ENCODE measurements at places on chromosomes 6 and 20.

DNA sequence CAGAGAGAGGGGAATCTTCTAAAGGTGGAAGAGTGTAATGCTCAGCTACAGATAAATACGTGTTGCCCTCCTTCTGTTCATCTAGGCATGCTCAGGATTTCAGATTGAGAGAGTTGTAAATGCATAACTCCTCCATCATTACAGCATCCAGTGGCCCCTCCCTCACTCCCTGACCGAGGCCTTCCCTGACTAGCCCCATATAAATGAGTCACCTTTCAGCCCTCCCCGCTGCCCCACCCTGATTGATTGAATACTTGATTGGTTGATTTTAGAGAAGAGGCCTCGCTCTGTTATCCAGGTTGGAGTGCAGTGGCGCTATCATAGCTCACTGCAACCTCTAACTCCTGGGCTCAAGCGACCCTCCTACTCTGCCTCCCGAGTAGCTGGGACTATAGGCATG lies 193.7 kb downstream of the EYA2 start:
- no peaks in the 10 kb centered on the region for H3K36me3 ChIP-seq
- no peak overlapping the region for H3K4me3 ChIP-seq
- no peak overlapping the region for H3K27ac ChIP-seq
- DNase-seq: no peak

- no peaks in the 10 kb centered on the region for H3K27me3 ChIP-seq
- DNase-seq: no peak
- no peaks in the 10 kb centered on the region for H3K36me3 ChIP-seq
- H3K27ac ChIP-seq: no peak overlapping the region
Observed at GRCh38 chr20:2879146-2879545, 5.9 kb downstream of the PTPRA start.

DNA sequence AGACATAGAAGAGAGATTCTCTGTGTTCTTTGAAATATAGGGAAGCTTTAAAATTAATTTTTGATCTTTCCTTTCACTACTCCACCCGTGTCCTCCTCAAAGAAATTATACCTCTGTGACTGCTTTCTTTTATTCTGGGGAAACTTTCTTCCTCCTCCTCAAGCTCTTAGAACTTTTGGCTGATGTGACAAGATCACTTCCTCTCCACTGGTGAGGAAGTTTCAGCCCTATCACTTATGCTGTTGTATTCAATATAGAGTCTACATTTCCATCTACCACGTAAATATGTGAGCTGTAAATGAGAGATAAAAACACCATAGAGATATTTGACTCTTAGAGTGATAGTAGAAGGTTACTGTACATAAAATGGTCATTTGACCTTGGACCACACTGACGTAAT lies 141.9 kb upstream of the SASH1 start:
- no peak overlapping the region for H3K4me3 ChIP-seq
- no peaks in the 10 kb centered on the region for H3K36me3 ChIP-seq
- no peak overlapping the region for H3K27ac ChIP-seq

DNA sequence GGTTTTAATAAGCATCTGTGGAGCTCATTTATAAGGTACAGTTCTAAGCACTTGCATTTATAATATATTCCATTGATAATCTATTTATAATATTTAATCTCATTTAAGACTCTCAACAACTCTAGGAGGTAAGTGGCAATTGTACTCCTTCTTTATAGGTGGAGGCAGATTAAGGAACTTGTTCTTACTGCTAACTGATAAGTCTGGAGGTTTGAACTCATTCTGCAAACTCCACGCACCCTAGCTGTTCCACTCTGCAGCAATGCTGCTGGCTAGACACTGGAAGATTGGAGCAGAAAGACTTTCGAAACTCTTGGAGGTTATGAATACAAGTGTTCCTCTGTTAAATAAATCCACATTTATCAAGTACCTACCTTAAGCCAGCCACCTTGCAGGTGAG lies 793 bp upstream of the HDAC2 start:
- H3K36me3 ChIP-seq: no peaks in the 10 kb centered on the region
- no peaks in the 10 kb centered on the region for H3K27me3 ChIP-seq
- peaks cover 3% of the 10 kb centered on the region for H3K4me1 ChIP-seq
- H3K4me3 ChIP-seq: peak overlapping the region; percentile 74
- peak overlapping the region; percentile 90 for H3K27ac ChIP-seq

- peaks cover 46% of the 10 kb centered on the region for H3K4me1 ChIP-seq
- H3K27me3 ChIP-seq: no peaks in the 10 kb centered on the region
- H3K27ac ChIP-seq: no peak overlapping the region
- no peaks in the 10 kb centered on the region for H3K36me3 ChIP-seq
- DNase-seq: no peak
Observed at GRCh38 chr6:158047127-158047518, 65.5 kb downstream of the SYNJ2 start.

- H3K36me3 ChIP-seq: no peaks in the 10 kb centered on the region
- DNase-seq: no peak
- H3K4me3 ChIP-seq: no peak overlapping the region
- H3K4me1 ChIP-seq: no peaks in the 10 kb centered on the region
Observed at GRCh38 chr6:14177413-14178082, 60.0 kb downstream of the CD83 start.

GRCh38 chr6:34243901-34244884 lies 4.6 kb downstream of the SMIM29 start:
- peaks cover 73% of the 10 kb centered on the region for H3K4me1 ChIP-seq
- DNase-seq: peak; percentile 92
- H3K27me3 ChIP-seq: no peaks in the 10 kb centered on the region
- peaks cover 13% of the 10 kb centered on the region for H3K36me3 ChIP-seq
- peak overlapping the region; percentile 95 for H3K27ac ChIP-seq

- no peaks in the 10 kb centered on the region for H3K4me1 ChIP-seq
- no peak for DNase-seq
- H3K4me3 ChIP-seq: no peak overlapping the region
- H3K27me3 ChIP-seq: no peaks in the 10 kb centered on the region
- H3K27ac ChIP-seq: no peak overlapping the region
Observed at GRCh38 chr6:104019075-104019753, 840.5 kb downstream of the HACE1 start.

GRCh38 chr6:15528870-15529269 lies 134.0 kb downstream of the DTNBP1 start:
- no peak overlapping the region for H3K4me3 ChIP-seq
- H3K27ac ChIP-seq: no peak overlapping the region

GRCh38 chr20:49477200-49477599 lies 5.3 kb downstream of the KCNB1 start:
- H3K36me3 ChIP-seq: no peaks in the 10 kb centered on the region
- no peak overlapping the region for H3K27ac ChIP-seq
- H3K4me3 ChIP-seq: no peak overlapping the region
- H3K27me3 ChIP-seq: no peaks in the 10 kb centered on the region
- DNase-seq: no peak
- no peaks in the 10 kb centered on the region for H3K4me1 ChIP-seq

GRCh38 chr20:33840759-33841435 lies 29.7 kb downstream of the CHMP4B start:
- no peak overlapping the region for H3K27ac ChIP-seq
- DNase-seq: no peak
- no peaks in the 10 kb centered on the region for H3K27me3 ChIP-seq
- H3K36me3 ChIP-seq: no peaks in the 10 kb centered on the region
- no peaks in the 10 kb centered on the region for H3K4me1 ChIP-seq

DNA sequence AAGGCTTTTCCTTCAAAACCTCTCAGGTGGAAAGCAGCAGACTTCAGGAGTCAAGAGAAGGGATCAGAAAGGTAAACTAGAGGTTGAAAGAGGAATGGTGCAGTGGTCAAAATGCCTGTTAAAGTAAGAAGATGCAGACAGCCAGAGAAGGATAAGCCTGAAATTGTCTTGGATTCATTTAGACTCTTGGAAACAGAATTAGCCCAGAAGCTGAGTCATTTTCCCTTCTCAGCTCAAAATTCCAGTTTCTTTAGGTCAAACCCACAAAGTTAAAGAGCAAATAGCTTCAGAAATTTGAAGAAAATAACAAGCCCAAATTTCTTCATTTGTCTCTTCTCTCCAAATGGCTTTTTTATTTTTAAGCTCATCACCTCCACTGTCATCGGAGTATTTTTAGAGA lies 73.9 kb downstream of the DHX35 start:
- no peak for DNase-seq
- H3K27ac ChIP-seq: no peak overlapping the region
- no peak overlapping the region for H3K4me3 ChIP-seq
- H3K4me1 ChIP-seq: no peaks in the 10 kb centered on the region
- H3K36me3 ChIP-seq: peaks cover 12% of the 10 kb centered on the region

GRCh38 chr6:140237251-140237650 lies 862.8 kb upstream of the CITED2 start:
- H3K4me3 ChIP-seq: no peak overlapping the region
- no peaks in the 10 kb centered on the region for H3K4me1 ChIP-seq
- no peak overlapping the region for H3K27ac ChIP-seq
- no peaks in the 10 kb centered on the region for H3K36me3 ChIP-seq
- H3K27me3 ChIP-seq: no peaks in the 10 kb centered on the region
- no peak for DNase-seq

DNA sequence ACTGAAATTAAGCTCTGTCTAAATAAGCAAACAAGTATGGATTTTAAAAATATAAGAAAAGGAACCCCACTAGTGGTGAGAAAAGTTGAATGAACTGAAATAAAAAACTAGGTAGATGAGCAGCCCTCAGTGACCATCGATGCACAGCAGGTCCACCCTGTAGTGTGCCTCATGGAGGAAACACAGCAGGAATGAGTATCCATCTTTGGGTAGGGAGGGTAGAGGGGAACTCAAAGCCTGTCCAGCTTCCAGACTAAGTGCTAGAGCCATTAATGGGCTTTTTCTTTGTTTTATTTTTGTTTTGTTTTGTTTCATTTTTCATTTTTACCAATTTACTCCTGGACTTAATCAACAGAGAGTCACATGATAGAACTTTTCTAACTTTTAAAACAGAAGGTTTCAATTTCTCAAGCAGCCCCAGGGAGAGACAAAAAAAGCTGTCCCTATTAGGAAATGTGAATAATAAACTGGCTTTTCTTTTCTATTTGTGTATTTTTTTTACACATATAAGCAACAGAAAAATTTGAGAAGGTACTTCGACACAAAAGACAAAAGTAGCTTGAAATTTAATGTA lies 700.6 kb downstream of the HACE1 start:
- H3K36me3 ChIP-seq: no peaks in the 10 kb centered on the region
- H3K27ac ChIP-seq: no peak overlapping the region
- H3K4me3 ChIP-seq: no peak overlapping the region
- no peak for DNase-seq
- no peaks in the 10 kb centered on the region for H3K27me3 ChIP-seq
- no peaks in the 10 kb centered on the region for H3K4me1 ChIP-seq

DNA sequence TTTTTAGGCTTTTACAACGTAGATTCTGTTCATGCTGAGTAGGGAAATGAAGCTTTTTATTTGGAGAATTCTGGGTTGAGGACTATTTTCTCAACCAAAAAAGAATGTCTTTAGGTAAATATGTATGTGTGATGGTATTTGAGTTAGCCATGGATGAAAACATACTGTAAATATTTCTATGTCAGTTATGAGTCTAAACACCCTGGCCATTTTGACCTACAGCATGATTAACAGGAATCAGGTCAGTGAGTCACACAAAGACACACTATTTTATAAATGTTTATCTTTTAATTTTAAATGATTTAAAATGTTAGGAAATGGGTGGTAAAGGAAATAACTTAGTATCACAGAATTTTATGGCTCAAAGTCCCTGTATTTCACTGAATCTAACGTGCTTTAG lies 851.7 kb upstream of the MAP3K7 start:
- no peak for DNase-seq
- no peaks in the 10 kb centered on the region for H3K27me3 ChIP-seq
- H3K36me3 ChIP-seq: no peaks in the 10 kb centered on the region
- H3K4me1 ChIP-seq: no peaks in the 10 kb centered on the region
- no peak overlapping the region for H3K4me3 ChIP-seq
- no peak overlapping the region for H3K27ac ChIP-seq

- H3K4me3 ChIP-seq: no peak overlapping the region
- H3K27ac ChIP-seq: no peak overlapping the region
- DNase-seq: no peak
- H3K36me3 ChIP-seq: no peaks in the 10 kb centered on the region
- H3K27me3 ChIP-seq: no peaks in the 10 kb centered on the region
Observed at GRCh38 chr6:157185986-157186385, 137.3 kb downstream of the TMEM242 start.
